ENCODE measurements at places on chromosomes 13 and 19. TPM values are rescaled to one million over a fixed set of nuclear protein-coding genes. Genes with fewer than 3 reads are reported as not detected.

Gene ZNF541
- under 0.01 TPM for total RNA-seq

Gene PROZ
- not detected for total RNA-seq

Gene TEX101
- not detected for total RNA-seq

Gene FCER2
- total RNA-seq, result not detected

DNA sequence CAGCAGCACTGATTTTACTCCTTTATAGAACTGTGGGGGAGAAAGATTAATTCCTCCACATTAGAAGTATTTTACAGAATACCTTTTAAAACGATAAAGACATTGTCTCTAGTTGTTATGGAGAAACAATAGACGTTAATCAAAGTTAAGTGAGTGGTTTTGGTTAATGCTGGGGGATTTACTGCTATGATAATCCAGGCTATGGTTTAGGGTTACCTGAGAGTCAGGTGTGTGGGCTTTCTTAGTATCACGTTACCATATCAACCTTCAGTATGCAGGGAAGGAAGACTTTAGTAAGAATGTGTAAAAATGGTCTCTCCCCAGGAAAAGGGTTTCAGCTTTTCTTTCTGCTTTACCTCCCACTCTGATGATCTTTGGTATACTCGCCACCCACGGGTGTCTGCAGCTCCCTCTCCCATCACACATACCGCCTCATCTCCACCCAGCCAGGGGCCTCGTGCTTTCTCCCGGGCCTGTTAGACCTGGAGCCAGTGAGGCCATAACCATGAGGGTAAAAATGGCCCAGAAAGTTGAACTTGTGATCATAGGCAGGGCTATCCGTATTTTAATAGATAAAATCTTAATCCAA lies 45.6 kb upstream of the WDFY2 start:
- no peak for DNase-seq

GRCh38 chr19:47735131-47735530 lies 10.2 kb upstream of the NOP53 start:
- DNase-seq, result no peak

- no peak for DNase-seq
Measured at GRCh38 chr19:44066305-44066704, 5.7 kb upstream of the ZNF284 start.

GRCh38 chr13:25732111-25732865 lies 319.5 kb downstream of the SHISA2 start:
- no peak for DNase-seq

DNA sequence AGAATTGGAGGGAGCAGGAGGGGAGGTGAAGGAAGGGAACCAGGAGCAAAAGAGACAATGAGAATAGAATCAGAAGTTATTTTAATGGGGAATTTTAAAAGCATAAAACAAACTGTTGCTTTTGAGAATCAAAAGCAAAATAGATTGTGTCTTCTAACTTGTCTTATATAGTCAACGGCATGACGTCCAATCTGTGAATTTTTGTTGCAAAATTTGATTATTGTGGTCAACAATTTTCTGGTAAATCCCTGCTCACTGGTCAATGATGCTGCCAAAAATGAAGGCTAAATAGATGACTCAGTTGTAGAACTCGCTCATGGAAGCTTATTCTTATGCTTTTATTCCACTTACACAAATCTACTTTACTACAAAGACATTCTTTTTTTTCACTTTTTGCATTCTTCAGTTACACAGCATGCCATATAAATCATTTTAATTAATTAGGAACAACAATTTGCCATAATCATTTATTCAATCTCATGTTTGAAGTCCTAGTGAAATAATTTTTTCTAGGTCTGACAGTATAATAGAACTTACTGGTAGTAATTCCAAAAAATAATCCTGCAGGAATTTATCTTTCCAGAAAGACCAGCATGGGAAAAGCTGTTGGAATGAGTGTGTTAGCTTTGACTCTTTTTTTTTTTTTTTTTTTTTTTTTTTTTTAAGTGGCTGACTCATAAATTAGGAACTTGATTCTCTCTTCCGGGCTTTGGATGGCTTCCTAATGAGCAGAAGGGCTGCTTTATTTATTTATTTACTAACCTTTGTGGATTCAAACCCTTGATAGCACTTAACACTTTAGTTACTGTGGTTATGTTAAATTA lies 256.9 kb downstream of the SPRY2 start:
- peak; percentile 85 for DNase-seq

DNA sequence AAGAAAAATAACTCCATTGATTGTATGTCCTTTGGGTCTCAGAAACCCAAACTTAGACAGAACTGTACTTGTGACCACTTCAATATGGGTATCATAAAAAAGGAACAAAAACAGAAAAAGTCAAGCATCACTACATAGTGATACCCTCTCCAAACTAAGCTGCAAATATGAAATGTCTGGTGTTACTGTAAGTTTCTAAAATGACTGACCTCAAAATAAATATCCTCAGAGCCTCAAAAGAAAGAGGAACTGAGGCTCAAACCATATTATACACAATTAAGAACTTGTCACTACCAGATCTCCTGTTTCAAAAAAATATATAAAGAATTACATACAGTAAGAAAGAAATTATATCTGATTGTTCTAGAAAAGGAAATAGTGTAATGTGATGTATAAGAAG lies 787.9 kb upstream of the KLHL1 start:
- no peak for DNase-seq

DNA sequence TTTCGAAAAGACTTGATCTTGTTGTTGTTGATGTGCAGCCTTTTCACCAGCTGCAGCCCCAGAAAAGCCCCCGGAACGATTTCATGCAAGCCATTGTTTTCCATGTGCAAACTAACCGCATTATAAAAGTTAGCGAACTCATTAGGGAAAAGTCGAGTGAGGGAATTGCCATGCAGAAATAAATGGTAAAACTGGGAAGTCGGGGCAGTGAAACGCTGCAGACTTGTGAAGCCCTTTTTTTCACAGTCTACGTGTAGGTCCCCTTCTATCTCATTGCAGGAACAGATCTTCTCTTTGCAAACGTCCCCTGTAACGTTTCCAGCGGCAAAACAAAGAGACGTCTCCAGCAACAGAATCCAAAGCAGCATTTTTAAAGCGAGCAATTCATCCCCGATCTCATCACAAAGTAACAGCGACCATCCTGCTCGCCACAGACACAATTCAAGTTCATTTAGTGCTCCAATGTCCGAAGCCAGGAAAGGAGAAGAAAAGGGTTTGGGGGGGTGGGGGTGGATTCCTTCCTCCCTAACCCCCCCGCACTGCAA lies 1.1 kb downstream of the SLITRK1 start:
- no peak for DNase-seq
